ENCODE measurements at places on chromosomes 2 and 18.

DNA sequence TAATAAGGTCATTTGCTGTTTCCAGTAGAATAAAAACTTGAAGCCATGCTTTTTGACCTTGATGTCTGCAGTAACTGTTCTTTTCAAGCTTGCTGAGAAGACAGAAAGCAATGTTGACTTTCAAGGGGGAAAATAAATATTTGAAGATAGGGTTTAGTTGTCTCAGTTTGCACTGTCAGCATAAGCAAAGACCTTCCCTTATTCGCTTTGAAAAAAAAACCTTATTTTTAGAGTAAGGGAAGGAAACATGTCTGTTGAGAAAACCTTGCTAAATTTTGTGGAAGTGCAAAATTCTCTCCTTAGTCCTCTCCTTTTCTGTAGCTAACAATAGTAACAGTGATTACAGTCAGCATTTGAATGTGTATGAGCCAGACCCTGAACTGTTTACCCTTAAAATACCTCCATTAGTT, 43.1 kb downstream of the MAP4K4 start:
- DNase-seq = no peak

DNA sequence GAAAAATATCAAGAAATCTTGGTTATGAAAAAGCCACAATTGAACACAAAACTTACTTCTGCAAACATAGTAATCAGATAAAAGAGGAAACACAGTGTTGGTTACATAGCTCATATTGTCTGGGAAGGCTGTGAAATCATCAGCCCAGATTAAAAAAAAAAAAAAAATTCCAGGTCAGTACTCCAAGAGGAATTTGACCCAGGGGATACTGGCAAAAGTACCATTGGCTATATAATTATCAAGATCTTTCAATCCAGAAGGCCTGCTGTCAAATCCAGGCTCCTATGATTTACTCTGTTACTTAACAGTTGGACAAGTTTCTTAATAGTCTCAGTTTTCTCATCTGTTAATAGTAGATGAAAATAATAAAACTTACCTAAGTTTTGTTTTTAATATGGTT, 12.9 kb upstream of the IKZF2 start:
- DNase-seq = no peak

DNA sequence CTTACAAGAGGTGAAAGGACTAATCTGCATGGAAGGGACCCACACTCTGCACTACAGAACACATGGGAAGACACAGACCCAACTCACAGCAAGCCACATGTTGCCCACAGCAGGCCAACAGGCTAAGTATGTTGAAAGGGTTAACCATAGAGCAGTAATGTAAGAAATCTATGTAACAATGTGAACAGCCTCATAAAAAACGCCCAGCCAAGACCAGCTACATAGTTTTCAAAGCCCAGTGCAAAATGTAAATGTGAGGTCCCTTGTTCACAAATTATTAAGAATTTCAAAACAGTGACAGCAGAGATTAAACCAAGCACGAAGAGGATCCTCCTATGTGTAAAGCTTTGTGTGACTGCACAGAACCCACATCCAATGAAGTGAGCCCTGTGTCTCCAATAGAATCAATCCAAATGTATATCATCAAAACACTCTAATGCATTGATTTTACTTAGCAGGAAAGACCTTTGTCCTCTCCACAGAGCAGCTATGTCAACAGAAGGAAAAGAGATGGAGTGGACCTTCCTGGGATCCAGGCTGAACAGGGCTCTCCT, 210.1 kb downstream of the AGPS start:
- no peak for DNase-seq

DNA sequence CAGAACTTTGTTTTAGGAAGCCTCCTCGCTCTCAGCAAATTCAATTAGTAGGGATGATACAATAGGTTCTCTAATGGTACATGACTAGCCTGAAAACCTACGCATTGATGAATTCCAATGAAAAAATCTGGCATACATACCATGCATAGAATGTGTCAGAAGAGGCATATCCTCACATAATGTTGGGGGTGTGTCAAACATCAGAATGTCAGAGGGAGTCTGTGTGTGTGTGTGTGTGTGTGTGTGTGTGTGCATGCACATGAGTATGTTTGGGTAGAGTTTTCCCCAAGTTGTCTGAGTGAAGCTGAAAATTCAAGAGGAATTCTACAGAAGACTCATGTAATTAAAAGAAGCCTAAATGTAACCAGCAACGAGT, 78.5 kb downstream of the FIGN start:
- peak; percentile 77 for DNase-seq

GRCh38 chr2:155944218-155944617, 388.3 kb downstream of the NR4A2 start:
- no peak for DNase-seq

GRCh38 chr2:208062113-208062512, 36.8 kb upstream of the PLEKHM3 start:
- DNase-seq = peak; percentile 71

DNA sequence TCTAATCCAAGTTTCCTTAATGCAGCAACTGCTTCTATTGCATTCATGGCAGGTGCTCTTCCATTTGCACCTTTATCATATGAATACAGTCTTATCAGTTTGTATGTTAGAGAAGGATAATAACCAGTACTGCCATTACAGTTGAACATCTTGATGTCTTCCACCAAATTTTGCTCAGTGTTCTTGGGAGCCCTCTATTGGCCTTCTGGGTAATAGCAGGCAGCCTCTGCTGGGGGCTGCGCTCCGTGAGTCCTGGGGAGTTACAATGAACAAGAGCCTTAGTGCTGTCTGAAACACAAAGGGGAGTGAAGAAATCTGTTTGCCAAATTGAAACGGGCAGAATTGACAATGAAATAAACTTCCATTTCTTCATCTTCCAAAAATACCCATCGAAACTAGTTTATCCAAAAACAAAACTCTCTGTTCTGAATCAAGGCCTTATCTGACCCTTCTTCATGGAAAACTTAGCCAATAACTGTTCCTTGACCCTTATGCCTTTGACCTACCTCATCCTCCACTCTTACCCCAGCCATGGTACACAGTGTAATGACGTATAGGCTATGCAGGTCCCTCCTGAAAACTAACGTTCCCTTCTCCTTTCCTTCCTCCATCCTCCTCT, 79.9 kb downstream of the ALK start:
- peak; percentile 61 for DNase-seq

- peak; percentile 88 for DNase-seq
Measured at GRCh38 chr2:201697899-201698298, 545 bp downstream of the MPP4 start.

DNA sequence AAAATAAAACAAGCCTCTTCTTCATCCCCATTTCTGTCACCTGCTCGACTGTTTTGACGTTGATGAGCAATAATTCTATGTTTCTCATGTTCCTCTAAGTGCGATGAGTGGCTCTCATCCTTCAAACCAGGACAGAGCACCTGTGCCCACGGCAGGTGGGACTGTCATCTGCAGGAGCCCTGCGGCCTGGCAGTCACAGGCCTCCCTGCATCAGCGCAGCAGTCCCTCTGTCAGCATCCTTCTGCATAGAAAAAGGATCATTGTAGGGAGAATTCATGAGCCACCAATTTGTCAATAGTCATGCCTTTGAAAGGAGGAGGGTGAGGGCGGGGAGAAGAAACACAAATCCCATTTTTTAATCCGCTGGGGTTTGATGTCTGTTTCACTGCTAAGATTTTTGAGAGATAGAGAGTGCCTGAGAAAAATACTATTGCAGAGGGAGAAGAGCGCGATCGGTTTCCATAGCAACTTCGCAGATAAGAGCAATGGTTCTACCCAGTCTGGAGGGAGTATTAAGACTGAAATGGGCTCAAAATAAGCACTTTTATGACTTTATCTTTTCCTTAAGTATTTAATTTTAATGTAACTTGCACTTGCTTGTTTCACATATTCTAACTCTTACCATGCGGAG, 234.3 kb upstream of the NCKAP5 start:
- no peak for DNase-seq

DNA sequence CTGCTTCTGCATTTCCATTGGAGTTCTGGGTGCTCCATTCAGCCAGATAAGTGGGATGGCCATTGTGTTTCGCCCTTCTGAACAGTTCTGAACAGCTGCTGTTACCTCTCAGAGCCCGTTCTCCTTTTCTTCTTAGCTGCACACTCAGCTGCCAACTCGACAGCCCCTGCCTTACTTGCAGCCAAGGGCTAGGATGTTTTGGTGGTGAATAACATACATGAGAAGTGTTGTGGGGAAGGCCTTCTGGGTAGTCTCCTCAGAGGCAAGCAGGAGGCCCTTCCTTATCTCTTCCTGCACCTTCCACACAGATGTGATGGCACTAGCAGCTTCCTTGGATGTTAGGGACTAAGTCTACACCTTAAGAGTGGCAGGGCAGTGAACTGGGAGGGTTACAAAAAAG, 138.4 kb upstream of the NOSTRIN start:
- peak; percentile 36 for DNase-seq

DNA sequence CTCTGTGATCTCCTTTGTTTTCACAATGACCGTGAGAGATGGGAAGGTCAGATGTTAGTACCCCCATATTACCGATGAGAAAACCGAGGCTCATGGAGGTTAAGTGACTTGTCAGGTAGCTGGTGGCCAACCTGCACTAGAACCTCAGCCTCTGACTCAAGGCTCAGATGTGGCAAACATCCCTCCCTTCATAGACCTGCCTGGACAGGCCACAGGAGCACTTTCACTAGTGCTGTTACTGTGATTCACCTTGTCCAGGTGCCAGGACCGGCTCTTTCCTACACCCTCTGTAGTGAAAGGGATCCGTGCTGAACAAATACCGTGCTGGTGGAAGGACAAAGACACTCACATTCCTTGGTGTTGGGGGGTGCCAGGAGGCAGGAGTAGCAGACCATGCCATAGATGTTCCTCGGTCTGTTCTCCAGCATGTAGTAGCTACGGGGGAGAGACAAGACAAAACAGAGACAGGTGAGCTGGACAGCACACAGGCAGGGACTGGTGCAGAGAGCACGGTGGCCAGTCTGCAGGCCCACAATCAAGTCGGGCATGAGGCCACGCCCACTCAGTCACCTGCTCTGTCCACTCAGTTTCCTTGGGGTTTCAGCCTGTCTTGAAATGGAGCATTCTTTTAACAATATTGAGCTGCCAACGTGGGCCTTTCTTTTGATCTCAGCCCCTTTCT, 65.9 kb downstream of the EDAR start:
- no peak for DNase-seq

- no peak for DNase-seq
Measured at GRCh38 chr2:111031546-111032478, 88.9 kb upstream of the BCL2L11 start.

GRCh38 chr2:12291303-12291702, 425.4 kb upstream of the TRIB2 start:
- no peak for DNase-seq
